Karpas-422 (cell line): ENCODE measurements at places on chromosomes 1 and 21. TPM values are rescaled to one million over a fixed set of nuclear protein-coding genes. Genes with fewer than 3 reads are reported as not detected.

SFPQ gene
- total RNA-seq: 172 and 196 TPM in 2 replicates

BCL2L15 gene
- total RNA-seq: 0.48 and 1.0 TPM in 2 replicates

OLFML2B gene
- total RNA-seq: not detected in 2 replicates

CYB561D1 gene
- 6.2 and 7.1 TPM in 2 replicates for total RNA-seq

ZNF593OS gene
- total RNA-seq: 0.18 TPM in 1 of 2 replicates, not detected in the other

F13B gene
- total RNA-seq: not detected in 2 replicates

SDE2 gene
- 15.7 and 21.8 TPM in 2 replicates for total RNA-seq

THEM5 gene
- total RNA-seq: not detected in 2 replicates

PKLR gene
- not detected in 2 replicates for total RNA-seq

DNA sequence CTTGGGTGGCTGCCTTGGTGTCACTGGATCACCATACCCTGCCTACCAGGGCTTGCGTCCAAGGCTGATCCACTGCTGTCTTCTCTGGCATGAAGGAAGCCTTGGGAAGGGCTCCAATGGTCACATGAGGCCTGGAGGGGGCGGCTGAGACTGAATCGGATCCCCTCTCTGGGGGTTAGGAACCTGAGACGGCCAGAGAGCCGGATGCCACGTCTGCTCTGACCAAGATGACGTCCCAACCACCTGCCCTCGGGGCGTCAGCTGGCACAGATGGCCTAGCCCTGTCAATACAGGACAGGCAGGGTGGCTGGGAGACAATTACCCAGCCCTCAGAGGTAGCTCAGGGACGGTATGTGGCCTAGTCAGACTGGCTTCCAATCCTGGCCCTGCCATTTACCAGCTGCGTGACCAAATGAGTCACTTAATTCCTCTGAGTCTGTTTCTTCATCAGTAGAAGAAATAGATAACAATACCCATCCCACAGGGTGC, 5.4 kb downstream of the TRIM62 start:
- DNase-seq: no peak

DNA sequence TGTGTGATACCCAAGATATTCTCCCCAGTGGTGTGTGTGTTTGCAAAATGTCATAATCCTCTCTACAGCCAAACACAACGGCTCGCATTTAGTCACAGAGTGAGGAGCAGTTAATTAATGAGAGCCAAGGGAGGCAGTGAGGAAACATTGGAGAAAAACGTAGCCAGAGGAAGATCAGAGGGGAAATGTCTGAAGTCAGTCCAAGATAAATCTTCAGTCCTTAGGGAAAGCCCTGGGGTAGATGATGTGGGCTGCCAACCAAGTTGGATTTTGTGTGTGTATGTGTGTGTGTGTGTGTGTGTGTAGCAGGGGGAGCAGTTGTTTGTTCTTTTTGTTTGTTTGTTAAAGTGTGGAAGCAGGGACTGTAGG, 201.0 kb upstream of the PTBP2 start:
- DNase-seq: no peak

DNA sequence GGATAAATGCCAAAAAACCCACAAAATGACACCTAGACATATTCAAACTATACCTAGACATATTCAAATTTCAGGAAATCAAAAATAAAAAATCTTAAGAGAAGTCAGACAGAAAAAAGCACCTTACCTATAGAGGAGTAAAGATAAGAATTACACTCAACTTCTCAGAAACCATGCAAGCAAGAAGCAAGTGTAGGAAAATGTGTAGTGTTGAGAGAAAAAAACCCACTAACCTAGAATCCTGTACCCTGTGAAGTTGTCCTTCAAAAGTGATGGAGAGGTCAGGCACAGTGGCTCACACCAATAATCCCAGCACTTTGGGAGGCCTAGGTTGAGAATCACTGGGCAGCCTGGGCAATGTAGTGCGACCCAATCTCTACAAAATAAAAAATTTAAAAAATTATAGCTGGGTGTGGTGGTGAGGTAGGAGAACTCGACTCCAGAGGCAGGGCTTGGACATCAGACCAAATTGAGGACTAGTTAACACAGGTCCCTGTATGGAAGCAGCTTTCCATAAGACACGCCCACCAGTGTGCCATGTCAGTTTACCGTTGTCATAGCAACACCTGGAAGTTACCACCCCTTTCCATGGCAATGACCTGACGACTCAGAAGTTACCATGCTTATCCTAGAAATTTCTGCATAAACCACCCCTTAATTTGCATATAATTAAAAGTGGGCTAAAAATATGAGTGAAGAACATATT, 20.7 kb downstream of the PDIK1L start:
- peak; percentile 51 for DNase-seq

DNA sequence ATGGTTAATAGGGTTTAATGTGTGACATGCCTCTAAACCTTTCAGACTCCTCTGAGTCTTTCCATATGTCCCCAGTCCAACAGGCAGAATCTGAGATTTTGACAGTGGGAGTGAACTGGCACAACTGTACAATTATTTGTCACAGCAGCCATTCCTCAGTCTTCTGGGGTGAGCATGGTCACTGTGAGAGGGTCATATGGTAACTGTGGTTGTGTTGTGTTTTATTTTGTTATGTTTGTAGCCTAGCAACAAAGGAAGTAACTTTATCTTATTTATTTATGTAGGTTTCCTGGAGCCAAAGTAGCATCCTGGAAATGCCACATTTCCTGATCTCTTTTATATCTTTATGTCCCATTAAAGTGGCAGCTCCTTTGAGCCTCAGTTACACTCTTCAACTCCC, 1067.9 kb downstream of the TTLL7 start:
- no peak for DNase-seq

DNA sequence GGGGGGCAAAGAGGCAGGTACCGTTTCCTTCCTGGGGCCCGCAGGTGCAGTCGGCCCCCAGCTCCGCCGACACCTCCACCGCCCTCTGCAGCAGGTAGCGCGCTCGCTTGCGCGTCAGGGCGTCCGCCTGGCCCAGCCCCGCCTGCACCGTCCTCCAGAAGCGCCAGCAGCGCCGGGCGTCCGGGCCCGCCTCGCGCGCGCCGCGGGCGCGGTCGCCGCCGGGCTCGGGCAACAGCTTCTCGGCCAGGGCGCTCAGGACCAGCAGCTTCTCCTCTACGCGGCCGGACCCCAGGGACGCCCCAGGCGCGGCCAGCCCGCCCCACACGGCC, 863 bp downstream of the TARBP1 start:
- DNase-seq: peak; percentile 91

- no peak for DNase-seq
These were observed 119.9 kb downstream of the SYF2 start for GRCh38 chr1:25112400-25112799.

- no peak for DNase-seq
These were observed 1.3 kb upstream of the RC3H1 start for GRCh38 chr1:174023440-174023839.

- DNase-seq: peak; percentile 92
These were observed 17.7 kb downstream of the TINAGL1 start for GRCh38 chr1:31593770-31594632.

DNA sequence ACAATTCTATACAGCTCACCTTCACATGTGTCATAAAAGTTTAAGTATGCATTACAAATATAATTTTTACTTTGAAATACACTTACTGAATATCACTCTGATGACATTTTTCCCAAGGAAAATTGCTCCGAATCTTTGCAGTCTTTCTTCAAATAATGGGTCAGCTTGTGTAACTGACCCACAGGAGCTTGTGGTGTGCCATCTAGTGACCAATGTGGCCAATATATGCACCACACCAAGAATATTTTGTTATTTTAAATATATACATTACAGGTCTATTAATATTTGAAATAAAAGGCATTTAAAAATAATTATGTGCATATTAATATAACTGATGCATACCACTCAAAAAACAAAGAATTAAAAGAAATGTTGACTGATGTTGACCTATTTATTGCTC, 271.4 kb downstream of the TBX15 start:
- DNase-seq: no peak

DNA sequence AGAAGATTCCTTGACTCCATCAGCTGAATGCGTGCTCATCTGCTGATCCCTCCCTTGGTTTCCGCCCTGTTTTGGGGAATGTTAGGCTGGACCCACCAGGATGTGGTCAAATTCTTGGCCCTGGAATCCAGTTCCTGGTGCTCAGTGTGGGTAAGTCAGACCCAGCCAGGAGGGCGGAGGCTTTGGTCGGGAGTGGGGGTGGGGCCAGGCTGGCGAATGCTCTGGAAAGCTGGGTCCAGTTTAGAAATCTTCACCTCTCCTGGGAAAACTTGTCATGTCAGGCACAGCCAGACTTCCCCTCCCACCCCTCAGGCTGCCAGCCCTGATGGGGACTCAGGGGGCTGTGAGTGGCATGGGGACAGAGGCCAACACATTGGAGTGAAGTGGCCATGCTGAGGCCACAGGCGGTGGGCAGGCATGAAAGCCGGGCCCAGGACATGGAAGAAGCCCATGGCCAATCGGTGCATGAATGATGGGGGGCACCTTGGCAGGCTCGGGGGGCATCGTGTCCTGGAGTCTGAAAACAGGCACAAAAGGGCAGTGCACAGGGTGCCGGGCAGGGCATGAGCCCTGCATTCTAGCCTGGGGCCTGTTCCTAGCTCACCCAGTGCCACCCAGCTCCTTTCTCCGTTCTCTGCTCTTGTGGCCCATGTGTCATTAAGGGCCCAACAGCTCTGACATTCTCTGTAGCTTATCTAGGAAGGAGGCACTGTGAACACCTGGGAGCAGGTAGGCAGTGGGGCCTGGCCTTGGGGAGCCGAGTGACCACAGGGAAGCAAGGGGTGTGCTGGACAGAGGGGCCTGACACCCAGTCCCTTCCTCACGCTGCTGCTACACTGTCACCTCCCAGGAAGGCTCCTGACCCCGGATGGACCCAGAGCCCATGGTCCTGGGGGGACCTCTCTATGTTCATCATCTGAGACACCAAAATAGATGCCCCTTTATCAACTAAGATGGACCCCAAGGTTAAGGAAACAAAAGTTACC, 14.6 kb upstream of the PADI1 start:
- no peak for DNase-seq

DNA sequence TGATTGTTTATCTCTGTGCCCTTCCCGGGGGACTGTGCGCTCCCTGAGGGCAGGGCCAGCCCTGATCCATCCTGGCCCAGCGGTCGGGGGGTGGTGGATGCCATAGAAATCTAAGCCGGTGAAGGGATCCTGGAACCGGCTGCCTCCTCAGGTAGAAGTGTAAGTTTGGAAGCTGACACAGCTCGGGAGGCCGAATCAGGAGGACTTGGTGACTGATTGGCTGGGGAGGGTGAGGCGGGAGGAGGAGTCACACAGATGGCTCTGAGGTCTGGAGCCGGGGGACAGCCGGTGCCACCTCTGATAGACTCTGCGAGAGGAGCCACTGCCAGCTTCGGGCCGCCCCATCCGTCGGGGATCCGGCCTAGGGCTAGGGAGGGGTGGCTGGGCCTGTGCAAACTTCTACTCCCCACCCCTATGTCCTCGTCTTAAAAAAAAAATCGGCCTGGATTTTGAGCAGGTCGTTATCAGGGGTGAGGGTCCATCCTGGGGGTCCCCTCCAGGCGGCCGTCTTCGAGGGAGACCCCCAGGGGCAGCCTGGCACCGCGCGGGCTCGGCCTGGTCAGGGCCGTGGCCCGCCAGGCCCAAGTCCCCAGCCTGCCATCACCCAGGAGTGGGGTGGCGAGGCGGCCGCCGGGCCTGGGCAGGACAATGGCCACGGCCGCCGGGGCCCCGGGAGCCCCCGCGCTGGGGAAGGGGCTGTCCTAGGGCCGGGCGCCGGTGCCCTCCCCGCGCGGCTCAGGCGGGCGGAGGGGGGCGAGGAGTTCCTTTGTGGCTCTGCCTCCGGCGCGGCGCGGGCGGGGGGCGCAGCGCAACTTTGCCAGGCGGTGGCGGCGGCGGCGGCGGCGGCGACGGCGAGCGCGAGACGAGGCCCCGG, 708 bp upstream of the ZNF362 start:
- DNase-seq: peak; percentile 77

GRCh38 chr1:73517603-73518191, 680.3 kb downstream of the LRRIQ3 start:
- no peak for DNase-seq

- DNase-seq: no peak
These were observed 16.6 kb upstream of the LRRC3 start for GRCh38 chr21:44438531-44439210.

DNA sequence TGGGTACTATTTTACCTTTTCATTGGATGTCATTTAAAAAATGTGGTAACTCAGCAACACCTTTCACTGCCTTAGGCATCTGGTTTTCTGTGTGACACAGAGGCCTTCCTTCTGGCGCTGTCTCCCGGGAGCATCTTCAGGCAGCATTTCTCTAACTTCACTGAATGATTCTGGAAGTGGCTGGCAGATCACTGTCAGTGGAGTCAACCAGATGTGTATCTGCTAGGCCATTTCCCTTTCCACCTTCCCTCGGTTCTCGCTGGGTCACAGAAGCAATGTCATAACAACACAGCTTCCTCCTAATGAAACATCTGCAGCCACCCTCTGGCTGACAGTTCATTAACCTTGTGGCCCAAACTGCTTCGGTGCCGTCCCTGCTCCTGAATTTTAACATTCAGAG, 137.8 kb downstream of the KIF26B start:
- no peak for DNase-seq

- DNase-seq: no peak
These were observed 403.1 kb downstream of the RRAGC start for GRCh38 chr1:38456531-38456876.

GRCh38 chr1:167562702-167563101, 9.1 kb upstream of the CREG1 start:
- DNase-seq: no peak

DNA sequence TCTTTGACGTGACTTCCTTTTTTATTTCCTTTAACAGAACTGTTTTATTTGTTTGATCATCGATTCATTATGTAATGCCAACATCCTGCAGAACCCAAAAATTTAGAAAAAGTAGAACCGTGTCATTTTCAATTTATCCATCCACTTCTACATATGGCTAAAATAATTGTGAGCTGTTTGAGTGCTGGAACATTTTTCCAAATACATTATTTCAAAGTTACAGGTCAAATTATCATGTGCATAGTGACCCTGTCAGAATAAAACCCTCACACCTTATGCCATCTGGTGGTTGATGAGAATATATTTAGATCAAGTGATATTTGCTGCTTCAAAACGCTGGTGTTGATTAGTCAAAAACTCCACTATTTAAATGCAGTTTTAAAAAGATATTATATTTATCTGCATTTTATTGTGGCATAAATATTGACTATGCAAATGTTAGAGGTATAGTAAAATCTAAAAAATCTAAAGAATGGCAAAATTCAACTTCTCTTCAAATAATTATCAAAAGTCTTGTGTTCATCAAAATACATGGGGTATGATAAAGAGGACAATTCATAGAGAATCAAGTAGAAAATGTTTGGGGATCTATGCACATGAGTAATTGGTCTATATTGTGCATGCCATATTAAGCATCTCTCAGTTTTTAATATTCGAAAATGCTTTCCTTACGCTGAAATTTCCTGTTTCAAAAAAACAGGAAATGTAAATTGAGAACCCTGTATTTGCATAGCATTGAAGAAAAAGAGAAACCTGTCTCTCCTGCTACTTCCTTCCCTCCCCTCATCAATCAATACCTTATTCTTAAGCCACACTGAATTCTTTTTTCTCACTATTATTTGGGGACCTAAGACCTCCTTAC, 39.7 kb downstream of the UBE2U start:
- peak; percentile 41 for DNase-seq

DNA sequence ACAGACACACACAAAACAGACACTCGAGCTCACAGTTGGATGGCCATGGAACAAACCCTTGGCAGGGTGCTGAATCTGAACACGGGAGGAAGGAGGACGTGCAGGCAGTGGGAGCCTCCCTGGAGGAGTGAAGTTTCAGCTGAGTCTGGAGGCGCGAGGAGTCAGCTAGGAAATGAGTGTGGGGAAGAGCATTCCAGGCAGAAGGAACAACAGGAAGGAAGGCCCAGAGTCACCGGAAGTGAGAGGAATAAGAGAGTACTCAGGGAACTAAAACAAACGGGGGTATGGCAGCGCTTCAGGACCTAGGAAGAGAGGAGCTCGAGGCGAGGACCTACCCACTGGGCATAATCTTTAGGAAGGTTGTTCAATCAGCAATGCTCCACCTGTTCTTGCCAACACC, 137.3 kb downstream of the SYF2 start:
- no peak for DNase-seq
